GM10248 (cell line): ENCODE measurements at places on chromosomes 4 and X.

DNA sequence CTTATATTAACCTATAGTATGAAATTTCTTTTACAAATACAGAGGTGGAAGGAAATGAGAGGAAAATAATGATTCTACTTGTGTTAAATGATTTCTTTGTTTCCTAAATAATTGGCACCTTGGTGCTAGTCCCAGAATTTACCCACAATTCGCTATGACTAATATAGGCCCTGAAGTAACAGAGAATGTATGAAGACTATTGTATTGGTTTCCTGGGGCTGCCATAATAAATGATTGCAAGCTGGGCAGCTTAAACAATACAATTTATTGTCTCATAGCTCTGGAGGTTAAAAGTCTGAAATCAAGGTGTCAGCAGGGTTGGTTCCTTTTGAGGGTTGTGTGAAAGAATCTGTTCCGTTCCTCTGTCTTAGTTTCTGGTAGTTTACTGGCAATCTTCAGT is 74.8 kb upstream of the GPRIN3 start:
- no peak for DNase-seq

GRCh38 chr4:145298885-145299284 is 118.5 kb upstream of the OTUD4 start:
- DNase-seq, result no peak

DNA sequence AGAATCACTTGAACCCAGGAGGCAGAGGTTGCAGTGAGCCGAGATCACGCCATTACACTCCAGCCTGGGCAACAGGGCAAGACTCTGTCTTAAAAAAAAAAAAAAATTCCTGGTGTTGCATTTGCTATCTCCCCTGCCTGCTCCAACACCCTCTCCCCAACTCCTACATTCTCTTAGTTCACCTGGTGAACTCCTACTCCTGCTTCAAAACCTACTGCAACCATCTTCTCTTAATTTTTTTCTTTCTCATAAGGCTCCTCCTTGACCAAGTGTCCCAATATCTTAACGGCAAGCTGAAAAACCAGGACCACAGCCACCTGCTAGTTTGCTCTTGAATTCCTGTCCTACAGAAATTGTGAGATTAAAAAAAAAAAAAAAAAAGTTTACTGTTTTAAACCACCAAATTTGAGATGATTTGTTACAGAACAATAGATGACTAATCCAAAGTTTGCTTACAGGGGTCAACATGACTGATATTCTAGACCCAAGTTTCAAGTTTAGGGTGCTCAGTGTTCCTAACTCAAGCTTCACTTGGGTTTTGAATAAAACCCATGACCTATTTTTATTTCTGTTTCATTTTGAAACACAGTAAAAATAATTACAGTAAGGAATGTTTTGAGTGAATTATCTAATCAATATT is 13.1 kb upstream of the ANXA5 start:
- no peak for DNase-seq

DNA sequence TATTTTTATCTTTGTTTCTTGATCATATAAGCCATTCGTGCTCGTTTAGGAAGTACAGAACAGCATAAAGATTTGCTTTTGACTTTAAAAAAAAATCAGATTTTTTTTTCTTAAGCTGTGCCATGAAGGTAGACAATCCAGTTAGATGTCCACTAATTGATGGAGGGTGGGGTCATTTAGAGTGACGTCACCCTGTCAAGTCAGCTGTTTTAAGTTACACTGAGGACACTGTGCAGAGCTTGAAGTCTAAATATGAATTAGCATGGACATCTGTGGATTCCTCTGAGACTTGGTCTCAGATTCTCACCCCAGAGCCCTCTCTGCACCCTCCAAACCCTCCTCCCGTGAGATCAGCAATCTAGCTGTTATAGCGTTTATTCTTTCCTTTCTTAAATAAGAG is 63.9 kb downstream of the ENPP6 start:
- DNase-seq, result no peak
